ENCODE measurements at places on chromosomes 6 and 20. TPM values are rescaled to one million over a fixed set of nuclear protein-coding genes. Genes with fewer than 3 reads are reported as not detected.

The CABLES2 gene
- total RNA-seq = 6.4 TPM

The CEP250 gene
- total RNA-seq = 60.2 TPM

GRCh38 chr20:24095756-24096155 is 107.2 kb upstream of the GGTLC1 start:
- H3K36me3 ChIP-seq = no peaks in the 10 kb centered on the region
- no peak for DNase-seq

GRCh38 chr20:58635279-58635665 is 15.8 kb upstream of the STX16 start:
- H3K4me3 ChIP-seq = no peak overlapping the region
- H3K27me3 ChIP-seq = peaks cover 3% of the 10 kb centered on the region
- DNase-seq = no peak

DNA sequence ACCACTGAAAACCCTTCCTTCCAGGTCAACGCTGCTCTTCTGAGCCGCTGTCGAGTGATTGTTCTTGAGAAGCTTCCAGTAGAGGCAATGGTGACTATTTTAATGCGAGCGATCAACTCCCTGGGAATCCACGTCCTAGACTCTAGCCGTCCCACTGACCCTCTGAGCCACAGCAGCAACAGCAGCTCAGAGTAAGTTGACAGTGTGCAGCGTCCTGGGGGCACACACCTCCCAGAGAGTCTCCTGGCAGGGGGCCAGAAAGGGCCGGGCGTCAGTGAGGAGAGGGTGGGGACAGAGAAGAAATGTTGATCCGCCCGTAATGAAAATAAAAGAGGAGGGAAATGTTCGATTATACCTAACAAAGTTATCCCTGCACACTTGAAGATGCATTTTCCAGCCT is 5.0 kb downstream of the WRNIP1 start:
- peaks cover 49% of the 10 kb centered on the region for H3K4me1 ChIP-seq
- no peak for DNase-seq
- H3K27ac ChIP-seq = peak overlapping the region; percentile 15

GRCh38 chr6:158544428-158544827 is 15.5 kb upstream of the TMEM181 start:
- no peaks in the 10 kb centered on the region for H3K36me3 ChIP-seq
- H3K4me3 ChIP-seq = no peak overlapping the region
- H3K27ac ChIP-seq = no peak overlapping the region
- peaks cover 17% of the 10 kb centered on the region for H3K27me3 ChIP-seq
- H3K4me1 ChIP-seq = no peaks in the 10 kb centered on the region
- no peak for DNase-seq

Data from activated CD4-positive, alpha-beta T cell treated with anti-CD3 and anti-CD28 coated beads for 36 hours (primary cell).